T-helper 17 cell (primary cell): ENCODE measurements at places on chromosomes 2 and 18.

DNA sequence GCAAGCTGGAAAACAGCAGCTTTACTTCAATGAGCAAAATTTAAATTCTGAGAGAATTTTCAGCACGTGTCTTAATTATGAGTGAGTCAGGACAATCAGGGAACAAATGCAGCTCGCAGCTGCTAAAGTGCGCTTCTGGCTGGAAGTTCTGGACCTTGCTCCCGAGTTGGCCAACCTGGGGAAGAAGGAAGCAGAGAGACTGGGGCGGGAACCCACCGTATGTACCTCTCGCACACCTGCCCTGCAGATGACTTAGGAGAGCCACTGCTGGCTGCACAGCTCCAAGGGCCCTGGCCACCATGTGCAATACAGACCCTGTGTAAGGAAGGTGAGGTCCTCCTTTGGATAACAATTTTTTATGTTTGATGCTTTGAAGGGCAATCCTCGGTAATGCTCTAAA is 42.4 kb downstream of the REEP1 start:
- DNase-seq: no peak

GRCh38 chr2:134862674-134863073 is 24.3 kb downstream of the ACMSD start:
- DNase-seq: no peak

DNA sequence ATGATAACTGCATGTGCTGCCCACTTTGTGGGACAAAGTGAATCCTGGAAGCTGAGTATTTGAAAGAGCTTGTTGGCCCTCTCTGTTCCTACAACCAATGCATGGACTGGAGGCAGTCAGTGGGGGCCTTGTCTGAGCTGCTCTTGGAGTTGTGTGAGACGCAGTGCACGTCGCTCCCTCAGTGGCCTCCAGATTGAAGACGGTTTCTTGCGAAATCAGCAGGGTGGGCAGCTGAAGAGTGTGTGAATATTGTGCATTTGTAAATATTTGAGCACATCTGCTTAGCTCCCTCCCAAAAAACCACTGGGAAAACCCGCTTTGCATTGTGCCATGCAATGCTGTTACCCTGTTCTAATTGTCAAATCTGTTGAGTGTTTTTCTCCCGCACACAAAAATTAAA is 782.8 kb downstream of the PLCL1 start:
- DNase-seq: no peak

GRCh38 chr2:215356334-215356947 is 44.6 kb downstream of the ATIC start:
- no peak for DNase-seq

- no peak for DNase-seq
Observed at GRCh38 chr2:72145289-72145657, 2.4 kb downstream of the CYP26B1 start.

GRCh38 chr2:241808721-241809382 is at the start of gene NEU4:
Gene NEU4, plus strand, starts transcription at chr2:241809193. Its CDS starts 5,292 bp downstream, at chr2:241814485.
- no peak for DNase-seq

- DNase-seq: no peak
Observed at GRCh38 chr18:44816050-44816449, 135.4 kb downstream of the SETBP1 start.

GRCh38 chr2:221018262-221018661 is 553.8 kb downstream of the EPHA4 start:
- DNase-seq: no peak

- peak; percentile 7 for DNase-seq
Observed at GRCh38 chr18:41906528-41907146, 48.4 kb upstream of the PIK3C3 start.

GRCh38 chr2:69216535-69217332 is 170.3 kb downstream of the GFPT1 start:
- no peak for DNase-seq

- DNase-seq: no peak
Observed at GRCh38 chr2:68172990-68173700, 15.5 kb downstream of the PNO1 start.

DNA sequence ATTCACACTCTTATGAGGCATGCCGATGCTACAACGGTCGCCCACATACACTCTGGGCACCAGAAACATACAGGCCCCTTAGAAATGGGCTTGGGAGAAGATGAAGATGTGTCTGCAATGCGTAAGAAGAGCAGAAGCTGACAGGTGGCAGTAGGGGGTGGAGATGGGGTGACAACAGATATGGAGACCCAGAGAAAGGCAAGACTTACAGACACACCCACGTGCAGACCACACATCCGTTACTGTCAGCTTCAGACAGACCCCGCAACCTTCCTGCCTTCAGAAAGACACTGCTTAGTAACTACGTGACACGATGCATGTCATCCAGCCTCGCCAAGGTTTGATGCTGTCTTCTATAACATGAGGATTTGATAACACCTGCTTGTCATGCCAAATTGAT is 89.5 kb downstream of the ZFP36L2 start:
- peak; percentile 34 for DNase-seq
